ENCODE measurements at places on chromosomes 7 and 10.

DNA sequence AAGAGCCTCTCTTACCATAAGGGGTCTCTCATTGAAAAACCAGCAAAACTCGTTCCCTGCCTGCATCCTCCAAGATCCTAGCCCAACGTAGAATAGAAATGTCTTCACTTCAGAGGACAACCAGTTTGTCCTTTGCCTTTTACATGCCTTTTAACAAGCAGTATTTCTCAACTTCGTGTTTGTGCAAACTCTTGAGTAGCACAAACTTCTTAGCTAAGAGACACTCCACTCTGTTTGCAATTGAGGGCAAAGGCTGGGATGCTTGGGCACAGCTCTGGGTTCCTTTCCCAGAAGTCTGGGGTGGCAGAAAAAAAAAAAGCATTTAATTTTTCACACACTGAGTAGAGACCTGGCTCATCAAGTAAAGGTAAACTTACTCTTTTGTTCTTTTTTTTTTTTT lies 19.5 kb upstream of the KCTD7 start:
- no peak for DNase-seq

DNA sequence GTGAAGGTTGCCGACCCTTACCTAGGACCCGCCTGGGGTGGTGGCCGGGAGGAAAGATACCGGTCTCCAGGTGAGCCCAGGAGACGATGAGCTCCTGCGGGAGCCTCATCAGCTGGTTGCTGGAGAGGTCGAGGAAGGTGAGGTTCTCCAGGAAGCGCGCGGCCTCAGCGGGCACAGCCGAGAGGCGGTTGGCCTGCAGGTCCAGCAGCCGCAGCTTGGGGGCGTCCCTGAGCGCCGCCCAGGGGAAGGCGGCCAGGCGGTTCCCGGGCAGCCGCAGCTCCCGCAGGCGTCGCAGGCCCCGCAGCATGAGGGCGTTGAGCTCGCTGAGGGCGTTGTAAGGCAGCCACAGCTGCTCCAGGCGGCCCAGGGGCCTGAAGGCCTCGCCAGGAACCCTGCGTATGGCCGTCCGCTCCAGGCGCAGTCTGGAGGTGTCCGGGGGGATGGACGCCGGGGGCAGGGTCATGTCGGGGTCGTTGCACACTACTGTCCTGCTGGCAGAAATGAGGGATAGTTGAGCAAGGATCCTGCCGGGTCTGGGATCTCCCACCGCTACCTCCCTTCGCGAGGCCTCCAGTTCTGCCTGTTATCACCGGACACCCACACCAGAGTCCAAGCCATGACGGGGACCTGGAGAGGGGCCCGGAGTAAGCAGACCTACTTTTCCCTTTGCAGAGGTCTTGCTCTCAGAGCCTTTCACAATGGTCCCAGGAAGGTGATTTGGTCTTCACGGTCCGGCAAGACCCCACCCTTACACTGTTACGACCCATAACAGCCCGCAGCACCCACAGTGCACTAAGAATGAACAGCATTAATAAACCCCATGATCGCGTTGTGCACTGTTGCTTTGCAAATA lies 3.9 kb downstream of the LRIT1 start:
- no peak for DNase-seq

DNA sequence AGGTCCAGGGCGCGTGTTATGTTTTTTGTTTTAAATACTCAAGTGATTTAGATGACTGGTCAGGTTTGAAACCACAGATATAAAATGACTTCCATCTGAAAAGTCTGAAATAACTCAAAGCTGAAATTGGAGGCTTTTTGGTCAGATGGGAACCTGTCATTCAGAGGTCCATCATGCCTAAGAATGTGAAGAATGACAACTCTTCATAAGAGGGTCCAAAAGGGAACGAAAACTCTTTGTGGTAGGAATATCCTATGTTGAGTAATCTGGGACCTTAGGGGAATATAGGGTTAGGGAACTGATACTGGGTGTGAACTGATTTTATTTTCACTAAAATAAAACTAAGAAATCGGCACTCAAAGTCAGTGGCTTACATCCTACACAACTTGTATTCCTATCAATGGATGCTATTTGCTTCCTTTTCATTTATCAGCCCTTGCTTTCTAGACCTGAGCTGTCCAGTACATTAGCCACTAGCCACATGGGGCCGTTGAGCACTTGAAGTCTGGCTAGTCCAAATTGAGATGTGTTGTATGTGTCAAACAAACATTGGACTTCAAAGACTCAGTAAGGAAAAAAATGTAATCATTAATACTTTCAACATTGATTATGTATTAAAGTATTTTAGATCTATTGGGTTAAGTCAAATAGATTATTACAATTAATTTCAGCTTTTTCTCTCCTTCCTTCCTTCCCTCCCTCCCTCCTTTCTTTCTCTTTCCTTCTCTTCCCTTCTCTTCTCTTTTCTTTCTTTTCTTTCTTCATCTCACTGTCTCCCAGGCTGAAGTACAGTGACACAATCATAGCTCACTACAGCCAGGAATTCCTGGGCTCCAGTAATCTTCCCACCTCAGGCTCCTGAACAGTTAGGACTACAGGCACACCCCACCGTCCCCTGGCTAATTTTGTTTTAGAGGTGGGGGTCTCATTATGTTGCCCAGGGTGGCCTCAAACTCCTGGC lies 56.5 kb upstream of the KDM7A start:
- no peak for DNase-seq

GRCh38 chr10:76080991-76081390 lies 649.6 kb downstream of the LRMDA start:
- no peak for DNase-seq

DNA sequence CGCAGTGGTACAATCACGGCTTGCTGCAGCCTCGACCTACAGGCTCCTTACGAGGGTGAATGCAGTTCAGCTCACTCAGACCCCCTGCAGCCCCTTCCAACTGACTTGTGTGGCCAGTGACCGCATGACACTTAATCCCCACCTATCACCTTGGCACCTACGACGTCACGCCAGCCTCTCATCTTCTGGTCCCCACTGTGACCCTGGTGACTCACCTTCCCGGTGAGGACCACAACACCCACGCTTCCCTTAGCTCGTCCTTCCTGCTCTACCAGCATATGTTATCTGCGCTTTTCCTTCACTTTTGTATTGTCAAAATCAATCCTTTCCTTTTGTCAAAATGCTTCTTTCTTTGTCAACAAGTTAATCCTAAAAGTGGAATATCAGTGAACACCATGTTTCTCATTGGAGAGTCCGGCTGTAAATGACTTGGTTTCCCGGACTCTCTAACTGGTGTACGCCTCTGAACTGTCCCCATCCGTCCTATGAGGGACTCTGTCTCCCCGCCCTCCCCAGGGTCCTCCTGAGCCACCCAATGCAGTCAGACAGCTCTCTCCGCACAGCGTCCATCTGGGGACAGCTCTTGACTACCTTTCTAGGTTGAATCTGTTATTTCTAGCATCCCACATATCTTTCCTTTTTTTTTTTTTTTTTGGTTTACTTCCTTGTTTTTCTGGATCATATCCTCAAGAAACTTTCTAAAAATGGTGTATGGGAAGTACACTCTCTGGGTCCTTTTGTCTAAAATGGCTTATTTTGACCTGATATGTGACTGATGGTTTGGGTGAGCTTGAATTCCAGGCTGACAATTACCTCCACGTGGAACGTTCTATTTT lies 37.3 kb downstream of the CFAP46 start:
- DNase-seq, result no peak

DNA sequence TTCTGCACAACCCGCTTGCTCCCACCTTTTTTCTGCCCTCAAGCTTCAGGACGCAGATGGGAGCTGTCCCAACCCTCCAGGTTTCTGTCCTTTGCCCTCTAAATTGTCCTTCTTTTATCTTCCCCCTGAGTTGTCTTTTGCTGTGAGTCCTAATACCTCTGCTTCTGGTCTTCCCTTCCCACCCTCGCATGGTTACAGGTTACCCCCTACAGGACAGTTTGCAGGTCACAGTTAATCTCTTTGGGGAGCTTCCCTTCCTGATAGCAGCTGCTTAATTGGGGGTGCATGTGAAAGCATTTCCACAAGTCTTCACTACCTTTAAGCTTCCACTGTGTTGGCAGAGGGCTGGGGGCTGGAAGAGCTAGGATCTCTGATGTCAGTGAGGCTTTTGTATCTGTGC lies 121.5 kb upstream of the CXCL12 start:
- no peak for DNase-seq

DNA sequence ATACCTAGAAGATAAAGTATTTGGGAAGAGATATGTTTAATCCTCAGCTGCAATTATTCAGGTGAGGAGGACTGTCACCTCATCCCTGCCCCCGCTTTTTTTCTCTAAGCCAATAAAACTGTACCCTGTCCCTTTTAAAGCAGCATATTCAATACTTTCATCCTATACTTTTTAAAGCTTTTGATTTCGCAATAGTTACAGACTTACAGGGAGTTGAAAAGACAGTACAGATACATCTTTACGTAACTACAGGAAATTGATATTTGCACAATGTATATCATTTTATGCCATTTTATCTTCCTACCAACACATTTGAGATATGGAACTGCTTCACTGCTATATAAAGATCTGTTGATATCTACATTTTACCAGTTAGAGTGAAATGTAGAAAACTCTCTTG lies 47.6 kb downstream of the STK17A start:
- DNase-seq, result no peak

DNA sequence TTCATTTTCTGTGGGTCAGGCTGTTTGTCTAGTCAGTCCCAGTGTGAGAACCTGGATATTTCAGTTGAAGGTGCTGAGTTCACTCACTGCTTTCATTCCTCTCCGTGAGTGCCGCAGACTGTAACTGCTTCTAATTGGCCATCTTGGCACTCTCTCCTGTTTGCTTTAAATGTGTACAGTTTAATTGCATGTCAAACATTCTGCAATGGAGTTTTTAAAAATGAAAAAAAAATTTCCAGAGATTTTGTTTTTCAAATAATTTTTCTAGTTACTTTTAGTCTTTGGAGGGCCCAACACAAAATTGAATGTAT lies 87.8 kb downstream of the CCSER2 start:
- DNase-seq, result no peak

DNA sequence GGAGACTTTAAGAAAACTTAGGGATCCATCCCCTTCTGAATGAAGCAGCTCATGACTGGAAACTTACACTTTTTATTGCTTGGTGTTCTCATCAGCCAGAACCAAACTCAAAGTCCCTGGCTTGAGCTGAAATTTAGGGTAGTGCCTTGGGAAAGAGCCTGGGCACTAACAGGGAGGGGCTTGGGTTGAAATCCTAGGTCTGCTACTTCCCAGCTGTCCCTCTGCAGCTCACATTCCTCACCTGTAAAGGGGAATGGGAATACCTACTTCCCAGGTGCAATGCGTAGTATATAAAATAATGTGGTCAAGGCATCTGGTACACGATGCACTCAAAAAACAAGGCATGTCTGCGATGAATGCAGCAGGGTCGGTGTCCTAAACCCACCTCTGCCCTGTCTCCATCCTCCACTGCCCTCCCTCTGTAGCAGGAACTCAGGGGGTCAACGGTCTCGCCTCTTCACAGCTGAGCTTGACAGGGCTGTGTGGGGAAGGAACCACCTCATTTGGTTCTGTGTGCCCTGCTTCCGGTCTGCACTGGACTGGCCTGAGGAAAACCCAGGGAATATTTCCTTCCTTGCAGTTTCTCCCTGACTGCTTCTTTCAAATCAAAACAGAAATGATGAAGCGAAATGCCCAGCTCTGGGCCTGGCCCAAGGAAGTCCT lies 80.0 kb downstream of the COBL start:
- no peak for DNase-seq

DNA sequence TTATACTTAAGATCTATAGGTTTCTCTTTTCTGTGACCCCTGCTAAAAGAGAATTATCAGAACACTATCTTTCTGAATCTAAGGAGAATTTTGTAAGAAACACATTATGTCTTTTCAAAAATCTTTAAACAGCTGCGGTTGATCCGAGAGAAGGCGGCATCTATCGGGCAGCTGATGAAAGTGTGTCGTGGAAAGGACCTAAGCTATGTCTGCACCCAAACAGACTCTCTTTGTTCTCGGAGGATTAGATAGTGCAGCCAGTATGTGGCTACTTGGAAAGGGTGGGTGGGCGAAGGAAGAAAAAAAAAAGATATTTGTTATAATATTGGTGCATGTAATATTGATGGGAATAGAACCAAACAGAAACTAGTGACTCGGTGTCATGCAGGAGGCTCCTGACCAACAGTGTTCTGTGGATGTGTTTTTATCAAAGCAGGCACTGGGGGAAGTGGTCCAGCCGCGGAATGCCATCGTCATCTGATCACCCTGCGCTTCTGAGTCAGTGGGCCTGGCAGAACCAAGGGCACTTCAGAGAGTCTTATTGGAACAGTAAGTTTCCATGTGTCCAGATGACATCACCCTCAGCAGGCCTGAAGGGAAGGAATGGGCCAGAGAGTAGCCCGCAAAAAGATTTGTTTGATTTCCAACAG lies 509.7 kb upstream of the AKR1E2 start:
- DNase-seq, result no peak

GRCh38 chr10:4330636-4331035 lies 495.4 kb upstream of the AKR1E2 start:
- DNase-seq, result no peak

DNA sequence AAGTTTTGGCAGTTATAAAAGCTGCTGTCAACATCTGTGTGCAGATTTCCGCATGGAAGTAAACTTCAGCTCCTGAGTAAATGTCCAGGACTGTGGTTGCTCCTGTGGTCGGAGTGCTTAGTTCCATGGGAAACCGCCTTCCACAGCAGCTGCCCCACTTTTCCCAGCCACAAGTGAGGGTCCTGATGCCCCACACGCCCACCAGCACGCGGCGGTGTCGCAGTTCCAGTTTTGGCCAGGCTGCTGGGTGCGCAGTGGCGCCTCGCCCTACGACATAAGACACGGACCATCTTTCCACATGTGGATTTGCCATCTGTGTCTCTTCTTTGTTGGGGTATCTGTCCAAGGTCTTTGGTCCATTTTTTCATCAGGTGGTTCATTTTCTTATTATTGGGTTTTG lies 167.1 kb downstream of the DIP2C start:
- DNase-seq, result no peak

GRCh38 chr7:108413337-108413736 lies 42.9 kb downstream of the NRCAM start:
- no peak for DNase-seq

- DNase-seq, result no peak
Observed at GRCh38 chr10:119370111-119370741, 162.9 kb downstream of the GRK5 start.

GRCh38 chr7:141280100-141280499 lies 206.2 kb downstream of the TMEM178B start:
- DNase-seq, result no peak

GRCh38 chr7:140656548-140657515 lies 15.9 kb upstream of the ADCK2 start:
- DNase-seq, result no peak

DNA sequence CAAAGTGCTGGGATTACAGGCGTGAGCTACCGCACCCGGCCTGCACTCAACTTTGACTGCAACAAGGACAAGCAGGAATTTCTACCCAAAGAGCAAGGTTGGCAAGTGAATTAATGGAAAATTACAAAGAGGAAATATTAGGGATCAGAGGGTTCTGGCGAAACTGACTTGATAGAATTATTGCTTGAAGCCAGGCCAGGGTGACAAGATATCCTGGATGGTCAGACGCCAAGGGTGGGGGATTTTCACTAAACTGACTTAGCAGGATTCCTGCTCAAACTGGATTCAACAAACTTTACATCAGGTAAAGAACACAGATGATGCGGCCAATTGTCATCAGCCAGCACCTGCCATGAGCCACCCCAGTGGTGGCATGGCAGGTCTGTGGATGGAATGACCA lies 603.6 kb upstream of the MGMT start:
- no peak for DNase-seq

- peak; percentile 7 for DNase-seq
Observed at GRCh38 chr7:80630608-80631405, 7.6 kb upstream of the CD36 start.
